ENCODE measurements at places on chromosomes 2 and 18.

DNA sequence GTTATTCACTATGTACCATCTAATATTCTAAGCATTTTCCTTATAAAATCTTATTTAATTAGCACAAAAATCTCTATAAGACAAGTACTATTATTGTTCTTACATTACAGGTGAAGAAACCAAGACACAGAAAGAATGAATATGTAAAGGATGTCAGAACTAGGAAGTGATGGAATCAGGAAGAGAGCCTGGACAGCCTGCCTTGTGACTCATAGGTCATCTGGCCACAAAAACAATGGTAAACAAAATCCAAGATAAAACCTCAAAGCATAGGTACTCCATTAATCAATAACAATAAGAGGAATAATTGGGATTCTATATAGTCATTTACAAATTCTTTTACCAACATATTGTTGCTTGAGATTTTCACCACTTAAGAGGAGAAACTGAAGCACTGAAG is 505.4 kb upstream of the PIK3C3 start:
- no peak for DNase-seq

- DNase-seq, result no peak
Measured at GRCh38 chr2:241788135-241788534, 11.5 kb downstream of the GAL3ST2 start.

DNA sequence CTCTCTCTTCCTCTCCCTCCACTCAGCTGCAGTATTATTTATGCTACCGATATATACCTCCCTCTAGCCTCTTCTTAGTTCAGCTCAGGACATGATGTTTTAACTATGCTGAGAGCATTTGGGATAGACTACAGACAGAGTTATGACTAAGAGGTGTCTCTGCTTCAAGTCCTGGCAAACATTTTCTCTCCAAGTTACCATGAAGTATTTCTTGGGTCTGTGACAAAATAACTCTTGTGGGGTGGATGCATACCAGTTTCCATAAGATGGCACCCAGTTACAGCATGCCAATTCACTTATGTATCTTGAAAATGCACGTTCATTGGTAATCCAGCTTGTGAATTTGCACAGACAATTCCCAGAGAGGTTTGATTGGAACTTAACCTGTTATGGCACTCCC is 737.6 kb downstream of the SLC4A3 start:
- peak; percentile 66 for DNase-seq

- DNase-seq, result no peak
Measured at GRCh38 chr18:72848503-72849237, 19.1 kb downstream of the NETO1 start.

- no peak for DNase-seq
Measured at GRCh38 chr2:236169151-236169721, 1.1 kb upstream of the GBX2 start.

- DNase-seq, result no peak
Measured at GRCh38 chr2:183951630-183952029, 646.7 kb upstream of the ZNF804A start.

GRCh38 chr2:96260387-96261260 is 5.2 kb downstream of the TMEM127 start:
- peak; percentile 87 for DNase-seq

- DNase-seq, result peak; percentile 91
Measured at GRCh38 chr2:29106980-29107388, 8.2 kb upstream of the CLIP4 start.

- no peak for DNase-seq
Measured at GRCh38 chr18:6031442-6031841, 136.1 kb upstream of the TMEM200C start.

DNA sequence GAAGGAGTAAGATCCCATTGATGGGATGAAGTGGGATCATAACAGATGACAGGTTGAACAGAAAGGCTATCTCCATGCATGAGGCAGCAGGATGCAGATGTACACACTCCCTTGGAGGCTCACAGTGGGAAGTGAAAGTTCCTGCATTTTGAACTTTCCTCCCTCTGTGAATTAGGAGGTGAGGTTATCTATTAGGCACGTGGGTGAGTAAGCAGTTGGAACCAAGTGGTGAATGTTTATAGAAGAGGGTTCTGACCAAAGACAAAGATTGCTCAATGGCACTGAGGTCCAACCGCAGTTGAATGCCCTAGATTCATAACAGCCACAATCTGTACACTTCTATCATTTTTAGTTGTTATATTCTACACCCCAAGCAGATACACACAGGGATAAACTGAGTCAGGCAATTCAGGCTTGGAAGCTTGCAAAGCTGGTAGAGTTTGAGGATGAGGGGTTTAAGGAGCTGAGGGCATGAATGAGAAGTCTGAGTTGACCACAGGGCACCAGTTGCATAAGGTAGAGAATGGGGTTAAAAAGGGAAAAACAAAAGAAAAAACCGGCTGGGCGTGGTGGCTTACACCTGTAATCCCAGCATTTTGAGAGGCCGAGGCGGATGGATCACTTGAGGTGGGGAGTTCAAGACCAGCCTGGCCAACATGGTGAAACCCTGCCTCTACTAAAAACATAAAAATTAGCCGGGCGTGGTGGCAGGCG is 7.1 kb upstream of the KCMF1 start:
- DNase-seq, result peak; percentile 88

DNA sequence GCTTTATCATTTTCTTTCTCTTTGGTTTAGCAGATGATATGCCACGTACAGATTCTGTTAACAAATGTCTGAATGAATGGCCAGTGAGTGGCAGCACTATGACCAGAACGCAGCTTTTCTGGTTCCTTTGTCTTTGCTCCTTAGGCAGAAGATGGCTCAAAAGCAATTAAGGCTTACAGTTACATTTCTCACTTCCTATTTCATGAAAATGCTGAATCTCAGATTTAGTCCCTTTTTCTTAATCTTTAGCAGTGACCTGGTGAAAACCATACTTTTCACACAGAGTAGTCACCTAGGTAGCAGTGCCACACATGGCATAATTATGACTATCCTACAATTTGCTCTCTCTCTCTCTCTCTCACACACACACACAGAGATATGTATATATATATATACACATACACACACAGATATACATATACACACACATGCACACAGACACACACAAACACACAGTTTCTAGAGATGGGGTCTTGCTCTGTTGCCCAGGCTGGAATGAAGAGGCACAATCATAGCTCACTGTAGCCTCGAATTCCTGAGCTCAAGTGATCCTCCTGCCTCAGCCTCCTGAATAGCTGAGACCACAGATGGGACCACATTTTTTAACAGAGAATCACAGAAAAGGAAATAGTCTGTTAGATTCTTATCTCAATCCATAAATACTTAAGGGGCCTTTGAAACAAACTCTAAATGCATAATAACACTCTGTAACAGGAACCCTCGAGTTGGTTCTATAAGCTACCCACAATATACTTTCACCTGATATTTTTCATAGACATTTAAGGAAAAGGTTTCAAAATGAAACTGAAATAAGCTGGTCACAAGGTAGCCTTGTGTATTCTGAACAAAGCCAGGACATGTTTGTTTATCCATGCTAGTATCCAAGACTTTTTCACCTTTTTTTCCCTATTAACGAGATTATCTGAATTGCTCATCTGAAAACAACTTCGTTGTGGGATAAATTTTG is 11.6 kb downstream of the PDE6D start:
- DNase-seq, result no peak

- peak; percentile 37 for DNase-seq
Measured at GRCh38 chr2:166167449-166167848, 39.6 kb upstream of the SCN1A start.

DNA sequence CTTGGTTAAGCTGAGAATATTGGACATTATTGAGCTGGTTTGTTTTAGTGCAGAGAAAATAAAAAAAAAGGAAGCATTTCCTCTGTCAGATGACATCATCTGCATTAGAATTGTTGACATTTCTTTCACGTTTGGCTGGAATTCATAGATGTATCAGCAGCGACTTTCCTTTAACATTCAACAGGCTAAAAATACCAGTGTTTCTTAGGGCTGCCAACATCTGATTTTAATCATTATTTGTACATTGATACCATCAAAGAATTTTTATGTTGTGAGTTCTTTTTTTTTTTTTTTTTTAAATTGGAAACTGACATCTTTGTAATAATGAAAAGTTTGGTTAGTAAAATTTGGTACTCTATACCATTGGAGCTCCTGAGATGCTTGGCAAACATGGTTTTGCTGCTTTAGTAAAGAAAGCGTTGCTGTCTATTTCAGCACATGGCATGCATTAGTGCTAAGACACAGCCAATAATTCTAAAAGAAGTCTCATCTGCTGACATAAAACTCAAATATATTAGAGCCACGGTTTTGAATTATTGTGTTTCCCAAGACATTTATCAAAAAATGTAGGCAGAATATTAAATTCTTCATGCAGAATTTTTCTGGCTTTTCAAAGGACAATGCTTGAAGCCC is 33.6 kb downstream of the GTF2A1L start:
- DNase-seq, result peak; percentile 88

GRCh38 chr2:8086357-8086756 is 595.5 kb upstream of the ID2 start:
- no peak for DNase-seq

GRCh38 chr2:31268344-31268743 is 34.4 kb downstream of the EHD3 start:
- DNase-seq, result no peak

DNA sequence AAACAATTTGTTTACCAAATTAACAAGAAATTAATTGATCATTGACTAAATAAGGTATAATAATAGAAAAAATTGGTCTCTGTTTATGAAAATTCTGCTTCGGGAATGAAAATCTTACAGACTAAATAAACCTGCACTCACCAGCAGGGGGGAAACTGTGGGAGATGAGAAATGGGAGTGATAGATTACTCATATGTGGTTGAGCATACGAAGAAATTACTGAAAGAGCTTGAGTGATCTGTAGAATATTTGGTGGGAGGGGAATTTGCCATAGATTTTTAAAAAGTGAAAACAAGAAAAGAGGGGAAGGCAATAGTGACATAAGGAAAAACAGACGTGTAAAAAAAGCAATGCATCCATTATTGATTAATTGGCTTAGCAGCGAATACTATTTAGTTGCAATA is 2.2 kb downstream of the HMSD start:
- DNase-seq, result no peak

DNA sequence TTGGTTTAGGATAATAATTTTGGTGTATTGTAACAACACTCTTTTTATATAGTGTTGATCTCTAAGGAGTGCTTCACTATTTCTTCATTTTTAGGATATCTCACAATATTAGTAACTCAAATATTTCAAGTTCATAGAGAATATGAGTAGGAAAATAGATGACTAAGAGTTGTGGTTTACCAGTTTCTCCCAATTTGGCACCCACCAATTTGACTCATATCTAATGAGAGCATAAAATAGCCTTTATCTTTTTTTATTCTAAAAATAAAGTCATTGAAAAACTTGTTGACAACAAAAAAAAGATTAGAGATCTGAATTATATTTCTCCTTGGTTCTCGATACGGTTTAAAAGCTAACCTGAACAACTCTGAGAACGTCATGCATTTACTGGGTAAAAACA is 204.0 kb downstream of the PARD3B start:
- peak; percentile 44 for DNase-seq

DNA sequence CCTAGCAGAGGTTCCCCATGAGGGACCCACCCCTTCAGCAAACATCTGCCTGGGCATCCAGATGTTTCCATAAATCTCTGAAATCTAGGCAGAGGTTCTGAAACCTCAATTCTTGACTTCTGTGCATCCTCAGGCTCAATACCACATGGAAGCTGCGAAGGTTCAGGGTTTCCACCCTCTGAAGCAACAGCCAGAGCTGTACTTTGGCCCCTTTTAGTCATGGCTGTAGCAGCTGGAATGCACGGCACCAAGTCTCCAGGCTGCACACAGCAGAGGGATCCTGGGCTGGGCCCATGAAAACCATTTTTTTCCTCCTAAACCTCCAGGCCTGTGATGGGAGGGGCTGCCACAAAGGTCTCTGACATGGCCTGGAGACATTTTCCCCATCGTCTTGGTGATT is 93.0 kb upstream of the FIGN start:
- no peak for DNase-seq

DNA sequence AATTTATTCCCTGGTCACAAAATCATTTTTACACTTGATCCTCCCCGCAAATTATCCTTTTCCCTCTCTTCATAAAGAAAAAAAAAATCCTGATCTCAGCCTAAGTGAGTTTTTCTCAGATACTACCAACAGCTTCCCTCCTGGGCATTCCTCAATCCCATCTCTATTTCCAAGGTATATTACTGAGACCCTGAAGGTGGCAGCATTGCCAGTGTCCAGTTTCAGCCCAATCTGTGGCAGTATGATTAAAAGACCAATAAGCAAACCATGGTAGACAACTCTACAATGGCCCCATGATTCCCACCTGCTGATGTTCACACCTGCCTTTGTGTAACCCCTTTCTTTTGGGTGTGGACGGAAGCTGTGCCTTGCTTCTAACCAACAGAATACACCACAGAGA is 45.1 kb downstream of the CCDC93 start:
- no peak for DNase-seq

- DNase-seq, result no peak
Measured at GRCh38 chr2:105384861-105385260, 14.0 kb downstream of the FHL2 start.

DNA sequence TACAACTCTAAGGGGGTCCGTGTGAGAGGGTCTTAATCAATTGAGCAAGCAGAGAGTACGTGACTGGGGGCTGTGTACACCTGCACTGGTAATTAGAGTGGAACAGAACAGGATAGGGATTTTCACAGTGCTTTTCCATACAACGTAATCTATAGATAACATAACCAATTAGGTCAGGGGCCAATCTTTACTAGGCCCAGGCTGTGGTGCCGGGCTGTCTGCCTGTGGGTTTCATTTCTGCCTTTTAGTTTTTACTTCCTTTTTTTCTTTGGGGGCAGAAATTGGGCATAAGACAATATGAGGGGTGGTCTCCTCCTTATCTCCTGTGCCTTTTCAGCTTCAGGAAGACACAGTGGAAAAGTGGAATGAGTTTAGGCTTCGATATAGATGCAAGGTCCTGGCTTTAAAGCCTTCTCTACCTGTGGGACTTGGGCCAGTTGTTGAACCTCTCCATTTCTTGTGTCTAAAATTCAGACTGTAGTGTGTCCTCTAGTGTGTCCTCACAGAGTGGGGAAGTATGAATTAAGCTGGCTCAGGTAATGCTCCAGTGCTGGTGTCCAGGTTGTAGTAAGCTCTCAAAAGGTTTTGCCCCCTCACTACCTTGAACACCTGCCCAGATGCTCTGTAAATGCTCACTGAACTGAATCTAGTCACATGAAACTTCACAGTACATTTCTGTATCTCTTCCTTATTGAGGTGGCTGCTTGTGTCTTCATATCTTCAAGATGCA is 422.8 kb downstream of the SETBP1 start:
- no peak for DNase-seq

DNA sequence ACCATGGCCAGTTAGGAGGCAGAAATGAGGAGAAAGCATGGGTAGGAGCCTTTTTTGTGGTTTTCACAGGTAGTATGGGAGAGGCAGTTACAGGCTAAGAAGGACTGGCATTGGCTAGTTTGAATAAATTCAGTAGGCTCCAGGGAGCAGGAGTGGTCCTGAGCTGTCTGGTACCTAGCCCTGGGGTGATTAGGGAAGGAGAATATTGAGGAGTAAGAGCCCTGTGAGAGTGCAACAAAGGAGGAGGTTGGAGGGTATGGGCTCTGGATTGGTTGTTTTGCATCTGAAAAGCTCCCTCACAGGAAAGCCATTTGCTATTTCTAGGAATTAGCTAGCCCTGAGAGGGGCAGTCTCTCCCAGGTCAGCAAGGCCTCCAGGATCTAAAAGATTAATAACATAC is 13.3 kb upstream of the TCF7L1 start:
- no peak for DNase-seq

- DNase-seq, result no peak
Measured at GRCh38 chr2:5121121-5121520, 571.1 kb upstream of the SOX11 start.

GRCh38 chr18:46141199-46141598 is 37.0 kb downstream of the HAUS1 start:
- no peak for DNase-seq

- DNase-seq, result peak; percentile 23
Measured at GRCh38 chr2:36770542-36771287, 74.2 kb downstream of the VIT start.

All from fibroblast of gingiva (primary cell).